Activated CD4-positive, alpha-beta T cell treated with anti-CD3 and anti-CD28 coated beads, Interleukin-2, amount 10 ng/mL, durations not matched to agents 7 days and 5 days (primary cell): ENCODE measurements at places on chromosomes 3 and 15. TPM values are rescaled to one million over a fixed set of nuclear protein-coding genes. Genes with fewer than 3 reads are reported as not detected.

DNA sequence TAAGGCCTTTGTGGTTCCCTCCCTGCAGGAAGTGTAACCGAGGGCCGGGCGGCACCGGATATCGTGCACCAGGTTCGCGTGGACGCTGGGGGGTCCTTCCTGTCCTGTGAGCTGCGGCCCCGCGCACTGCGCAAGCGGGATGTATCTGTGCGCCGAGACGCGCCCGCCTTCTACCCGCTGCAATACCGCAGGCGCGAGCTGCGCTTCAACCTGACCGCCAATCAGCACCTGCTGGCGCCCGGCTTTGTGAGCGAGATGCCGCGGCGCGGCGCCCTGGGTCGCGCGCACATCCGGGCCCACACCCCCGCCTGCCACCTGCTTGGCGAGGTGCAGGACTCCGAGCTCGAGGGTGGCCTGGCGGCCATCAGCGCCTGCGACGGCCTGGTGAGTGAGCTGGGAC lies 35.9 kb downstream of the SAXO2 start:
- no peaks in the 10 kb centered on the region for H3K36me3 ChIP-seq
- H3K27ac ChIP-seq = peak overlapping the region; percentile 46
- DNase-seq = peak; percentile 74
- no peaks in the 10 kb centered on the region for H3K27me3 ChIP-seq
- H3K4me1 ChIP-seq = peaks cover 26% of the 10 kb centered on the region

DNA sequence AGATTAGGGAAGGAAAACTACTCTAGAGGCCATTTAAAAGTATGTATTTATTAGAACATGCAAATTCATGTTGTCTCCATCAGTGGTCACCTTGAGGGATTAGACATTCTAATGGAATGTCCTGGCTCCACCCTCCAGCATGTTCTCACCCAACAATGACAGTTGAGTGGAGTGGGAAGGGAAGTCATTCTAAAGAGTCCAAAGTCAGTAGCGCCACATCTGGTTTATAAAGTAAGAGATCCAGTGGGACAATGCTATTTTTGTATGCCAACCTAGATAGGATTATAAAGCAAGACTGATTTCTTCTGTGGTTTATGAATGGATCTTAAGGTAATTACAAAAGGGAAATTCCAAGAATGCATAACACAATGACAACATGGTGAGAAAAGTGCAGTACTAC lies 33.3 kb downstream of the SLC24A1 start:
- H3K4me3 ChIP-seq = no peak overlapping the region
- no peaks in the 10 kb centered on the region for H3K27me3 ChIP-seq
- H3K4me1 ChIP-seq = peaks cover 10% of the 10 kb centered on the region
- peaks cover 12% of the 10 kb centered on the region for H3K36me3 ChIP-seq
- no peak overlapping the region for H3K27ac ChIP-seq

DNA sequence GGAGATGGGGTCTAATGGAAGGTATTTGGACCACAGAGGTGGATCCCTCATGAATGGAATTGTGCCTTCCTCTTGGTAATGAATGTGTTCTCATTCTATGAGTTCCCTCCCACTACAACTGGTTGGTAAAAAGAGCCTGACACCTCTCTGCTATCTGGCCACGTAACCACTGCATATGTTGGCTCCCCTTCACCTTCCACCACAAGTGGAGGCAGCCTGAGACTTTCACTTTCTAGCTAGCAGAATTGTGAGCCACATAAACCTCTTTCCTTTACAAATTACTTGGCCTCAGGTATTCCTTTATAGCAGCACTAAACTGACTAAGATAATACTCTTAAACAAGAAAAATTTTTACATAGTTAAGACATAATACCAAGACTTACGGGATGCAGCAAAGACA lies 155.3 kb downstream of the NR1I2 start:
- peaks cover 22% of the 10 kb centered on the region for H3K4me1 ChIP-seq
- peak overlapping the region; percentile 53 for H3K4me3 ChIP-seq
- DNase-seq = peak; percentile 69
- H3K36me3 ChIP-seq = peaks cover 8% of the 10 kb centered on the region
- H3K27me3 ChIP-seq = no peaks in the 10 kb centered on the region
- H3K27ac ChIP-seq = peak overlapping the region; percentile 82

Gene SLC22A14
- total RNA-seq = not detected

Gene C3orf20
- not detected for total RNA-seq

Gene BCL2A1
- total RNA-seq = 14.2 TPM

Gene HPS3
- total RNA-seq = 24.8 TPM
